Upper lobe of right lung (tissue), 1 donor: ENCODE measurements at places on chromosomes 1 and 21. TPM values are rescaled to one million over a fixed set of nuclear protein-coding genes. Genes with fewer than 3 reads are reported as not detected.

NIT1 gene
- total RNA-seq: 42.1 TPM

GRCh38 chr1:37078866-37079265, 44.6 kb upstream of the GRIK3 start:
- DNase-seq: no peak

DNA sequence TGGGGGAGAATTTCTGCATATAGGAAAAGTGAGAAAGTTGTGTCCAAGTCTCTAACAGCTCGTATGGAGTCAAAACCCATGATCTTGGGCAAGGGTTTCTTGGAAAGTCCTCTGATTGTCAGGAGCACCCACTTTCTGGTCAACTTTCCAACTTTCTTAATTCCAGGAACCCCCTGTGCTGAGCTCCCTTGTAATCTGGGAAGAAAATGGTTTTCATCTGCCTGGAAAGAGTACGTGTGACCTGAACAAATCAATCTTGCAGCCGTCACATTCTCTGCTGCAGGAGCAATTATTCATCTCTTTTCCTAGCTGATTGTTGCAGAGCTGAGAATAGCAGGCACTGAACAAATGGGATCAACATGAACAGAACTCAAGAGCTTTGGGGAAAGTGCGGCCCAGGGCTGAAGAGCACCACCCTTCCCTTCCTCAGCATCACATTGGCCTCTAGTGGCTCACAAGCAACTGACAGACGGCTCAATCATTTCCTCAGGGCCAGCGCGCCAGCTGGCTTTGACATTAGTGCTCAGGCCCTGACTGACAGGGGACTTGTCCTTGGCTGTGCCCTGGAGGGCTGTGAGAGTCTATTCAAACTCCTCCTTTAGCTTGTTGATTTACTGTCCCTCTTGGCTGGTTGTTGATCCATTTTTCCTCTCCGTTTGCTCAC, 295.2 kb downstream of the HLX start:
- DNase-seq: no peak

NBPF4 gene
- total RNA-seq: not detected

DNA sequence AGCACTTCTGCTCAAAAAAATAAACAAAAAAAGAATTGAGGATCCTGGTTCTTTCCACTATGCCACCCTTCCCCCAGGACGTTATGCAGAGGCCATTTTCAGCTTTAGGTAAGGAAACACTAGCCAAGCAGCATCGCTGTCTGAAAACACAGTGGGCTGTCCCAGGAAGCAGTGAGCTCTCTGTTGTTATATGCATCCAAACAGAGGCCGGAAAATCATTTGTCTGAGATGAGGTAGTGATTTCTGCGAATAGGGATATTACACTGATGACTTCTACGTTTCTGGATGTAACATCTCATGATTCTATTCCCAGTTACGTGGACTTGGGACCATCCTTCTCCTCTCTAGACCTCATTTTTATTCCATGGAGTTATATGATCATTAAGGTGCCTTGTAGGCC, 137.2 kb downstream of the OMA1 start:
- no peak for DNase-seq

DNA sequence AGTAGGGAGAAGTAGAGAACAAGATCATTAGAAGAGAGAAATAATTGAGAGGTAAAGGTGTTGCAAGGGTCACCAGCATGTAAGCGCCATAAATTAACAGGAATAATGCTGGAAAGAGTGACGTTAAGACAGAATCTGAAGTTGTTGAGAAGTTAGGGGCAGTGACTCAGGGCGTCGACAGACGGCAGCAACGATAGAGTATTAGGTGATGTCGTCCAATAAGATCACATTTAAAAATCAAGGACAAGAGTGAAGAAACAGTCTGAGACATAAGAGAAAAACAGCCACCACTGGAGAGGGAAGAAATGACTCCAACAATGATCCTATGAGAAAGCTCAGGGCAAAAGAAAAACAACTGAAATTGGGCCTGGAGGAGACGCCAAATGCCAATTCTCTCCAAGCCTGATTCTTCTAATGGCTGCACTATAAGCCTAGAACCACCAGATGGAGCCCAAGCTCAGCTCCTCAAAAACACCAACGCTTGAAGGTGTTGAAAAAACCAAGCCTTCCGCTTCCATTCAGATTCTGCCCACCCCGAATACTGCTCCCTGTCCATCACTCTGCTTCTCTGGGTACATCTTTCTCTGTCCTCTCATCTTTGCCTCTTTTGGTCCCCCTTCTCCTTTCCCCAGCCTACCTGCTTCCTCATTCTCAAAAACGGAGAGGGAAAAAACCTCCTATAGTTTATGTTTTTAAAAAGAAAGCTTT, 70.0 kb downstream of the LUZP1 start:
- no peak for DNase-seq

DNA sequence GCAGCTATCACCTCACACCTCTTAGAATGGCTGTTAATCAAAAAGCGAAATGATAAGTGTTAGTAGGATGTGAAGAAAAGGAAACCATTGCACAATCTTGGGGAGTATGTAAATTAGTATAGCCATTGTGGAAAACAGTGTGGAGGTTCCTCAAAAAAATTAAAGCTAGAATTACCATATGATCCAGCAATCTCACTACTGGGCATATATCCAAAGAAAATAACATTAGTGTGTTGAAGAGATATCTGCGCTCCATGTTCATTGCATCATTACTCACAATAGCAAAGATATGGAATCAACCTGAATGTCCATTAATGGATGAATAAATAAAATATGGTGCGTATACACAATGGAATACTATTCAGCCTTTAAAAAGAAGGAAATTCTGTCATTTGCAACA, 68.9 kb downstream of the SNRPE start:
- no peak for DNase-seq

- DNase-seq: no peak
Observed at GRCh38 chr1:15181564-15181963, 28.0 kb downstream of the TMEM51 start.

- no peak for DNase-seq
Observed at GRCh38 chr1:204409836-204410687, 1.6 kb downstream of the PPP1R15B start.

DNA sequence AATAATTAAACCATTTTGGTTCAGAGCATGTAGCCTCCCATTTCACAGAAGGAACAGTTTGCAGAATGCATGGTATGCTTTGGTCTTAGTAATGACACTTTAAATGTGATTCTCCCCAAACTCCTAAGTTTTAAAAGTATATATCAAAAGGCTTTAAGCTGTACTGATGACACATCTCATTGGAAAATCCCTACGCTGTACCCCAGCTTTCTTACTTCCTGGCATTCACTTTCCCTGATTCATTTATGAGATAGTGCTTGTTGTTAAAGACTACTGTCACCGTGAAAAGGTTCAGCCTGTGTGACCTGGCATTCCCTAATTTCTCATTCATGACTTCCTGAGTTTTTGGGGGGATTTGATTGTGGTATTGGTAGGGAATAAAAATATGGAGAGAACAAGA, 53.4 kb downstream of the MPZL1 start:
- DNase-seq: no peak

DNA sequence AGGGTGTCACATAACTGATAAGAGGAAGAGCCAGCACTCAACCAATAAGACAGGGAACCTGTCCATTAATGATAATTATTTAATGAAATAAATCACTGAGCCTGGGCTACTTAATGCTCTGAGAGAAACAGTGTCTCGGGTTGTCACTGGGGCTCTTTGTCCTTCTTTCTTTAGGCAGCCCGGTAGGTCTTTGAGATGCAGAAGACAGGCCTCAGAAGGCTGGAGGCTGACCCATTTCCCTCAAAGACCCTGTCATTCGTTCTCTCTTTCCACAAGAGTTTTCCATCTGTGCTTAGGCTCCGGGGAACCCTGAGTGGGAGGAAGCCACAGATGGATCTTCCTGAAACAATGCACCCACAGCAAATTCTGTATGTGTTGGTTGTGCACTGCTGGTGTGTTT, 68.2 kb downstream of the BRINP2 start:
- DNase-seq: no peak

- peak; percentile 59 for DNase-seq
Observed at GRCh38 chr21:42414928-42415769, 11.4 kb downstream of the UBASH3A start.

DNA sequence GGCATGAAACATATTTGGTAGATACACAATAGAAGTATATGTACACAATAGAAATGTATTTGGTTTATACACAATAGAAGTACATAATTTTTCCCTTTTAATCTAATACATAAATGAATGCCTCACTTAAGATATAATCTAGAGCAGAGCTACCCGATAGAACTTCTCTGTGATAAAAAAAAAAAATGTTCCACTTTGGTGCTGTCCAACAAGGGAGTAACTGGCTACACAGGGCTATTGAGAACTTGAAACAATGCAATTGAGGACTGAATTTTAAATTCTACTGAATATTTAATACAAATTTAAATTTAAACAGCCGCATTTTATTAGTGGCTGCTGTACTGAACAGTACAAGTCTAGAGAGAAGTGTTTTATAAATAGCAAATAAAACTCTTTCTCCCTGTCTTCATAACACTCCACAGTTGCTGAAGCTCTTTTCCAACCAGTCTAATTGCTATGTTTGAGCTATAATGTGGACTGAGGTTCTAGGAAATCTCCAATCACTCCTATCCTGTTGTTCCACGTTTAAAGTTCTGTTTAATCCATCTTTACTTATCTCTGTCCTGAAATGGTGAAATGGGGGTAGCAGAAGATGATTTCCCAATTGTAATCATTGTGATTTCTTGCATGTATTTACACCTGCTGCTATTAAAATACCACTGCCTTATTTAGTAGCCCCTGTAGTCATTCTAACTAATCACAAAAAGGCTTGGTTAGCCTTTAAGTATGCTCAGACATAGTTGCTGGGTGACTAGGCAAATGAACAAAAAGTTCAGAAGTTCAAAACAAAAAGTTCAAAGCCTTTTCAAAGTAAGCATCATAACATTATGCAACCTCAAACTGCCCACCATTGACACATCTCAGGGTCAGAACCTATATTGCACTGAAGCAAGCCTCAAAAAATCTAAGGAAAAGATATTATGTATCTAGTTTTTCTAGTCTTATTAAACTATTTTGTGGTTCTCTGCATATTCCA, 192.3 kb upstream of the C1orf87 start:
- no peak for DNase-seq

DNA sequence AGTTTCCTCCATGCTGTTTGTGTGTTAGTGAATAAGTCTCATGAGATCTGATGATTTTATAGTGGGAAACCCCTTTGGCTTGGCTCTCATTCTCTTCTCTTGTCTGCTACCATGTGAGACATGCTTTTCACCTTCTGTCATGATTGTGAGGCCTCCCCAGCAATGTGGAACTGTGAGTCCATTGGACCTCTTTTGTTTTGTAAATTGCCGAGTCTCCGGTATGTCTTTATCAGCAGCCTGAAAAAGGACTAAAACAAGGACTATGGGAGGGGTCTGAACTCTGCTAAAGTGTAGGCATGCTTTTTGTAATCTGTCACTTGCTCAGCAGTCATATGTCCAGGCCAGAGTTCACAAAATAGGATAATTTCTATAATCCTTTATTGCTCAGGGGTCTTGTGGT, 164.0 kb upstream of the SNX7 start:
- no peak for DNase-seq

DNA sequence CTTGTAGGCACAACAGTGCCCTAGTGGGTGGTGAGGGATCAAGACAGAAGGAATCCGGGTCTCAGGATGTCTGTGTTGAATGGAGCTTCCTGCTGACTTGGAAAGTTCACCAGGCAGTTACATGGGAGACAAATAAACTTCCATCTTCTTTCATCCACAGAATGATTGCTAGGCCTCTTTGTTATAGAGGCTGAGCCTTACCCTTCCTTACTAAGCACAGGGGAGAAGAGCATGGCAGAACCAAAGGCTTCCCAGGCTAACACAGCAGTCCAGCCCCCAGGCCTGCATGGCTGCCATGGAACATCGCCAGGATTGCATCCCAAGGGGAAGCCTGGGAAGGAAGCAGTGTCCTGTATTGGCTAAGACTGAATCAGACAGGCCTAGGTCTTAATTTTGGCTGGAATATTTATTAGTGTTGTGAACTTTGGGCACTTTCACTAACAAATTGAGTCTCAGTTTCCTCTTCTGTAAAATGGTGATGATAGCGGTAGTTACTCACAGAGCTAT, 18.7 kb downstream of the HEYL start:
- DNase-seq: no peak

- no peak for DNase-seq
Observed at GRCh38 chr1:239840790-239841189, 250.9 kb upstream of the FMN2 start.

ADAM30 gene
- not detected for total RNA-seq

- DNase-seq: no peak
Observed at GRCh38 chr1:55702064-55702463, 486.9 kb upstream of the USP24 start.

KDM5B gene
- 57.3 TPM for total RNA-seq

- DNase-seq: no peak
Observed at GRCh38 chr1:183845681-183846080, 40.8 kb downstream of the RGL1 start.

NEGR1 gene
- total RNA-seq: 21.4 TPM

GRCh38 chr1:15510611-15511405, 13.2 kb downstream of the CASP9 start:
- no peak for DNase-seq

DNA sequence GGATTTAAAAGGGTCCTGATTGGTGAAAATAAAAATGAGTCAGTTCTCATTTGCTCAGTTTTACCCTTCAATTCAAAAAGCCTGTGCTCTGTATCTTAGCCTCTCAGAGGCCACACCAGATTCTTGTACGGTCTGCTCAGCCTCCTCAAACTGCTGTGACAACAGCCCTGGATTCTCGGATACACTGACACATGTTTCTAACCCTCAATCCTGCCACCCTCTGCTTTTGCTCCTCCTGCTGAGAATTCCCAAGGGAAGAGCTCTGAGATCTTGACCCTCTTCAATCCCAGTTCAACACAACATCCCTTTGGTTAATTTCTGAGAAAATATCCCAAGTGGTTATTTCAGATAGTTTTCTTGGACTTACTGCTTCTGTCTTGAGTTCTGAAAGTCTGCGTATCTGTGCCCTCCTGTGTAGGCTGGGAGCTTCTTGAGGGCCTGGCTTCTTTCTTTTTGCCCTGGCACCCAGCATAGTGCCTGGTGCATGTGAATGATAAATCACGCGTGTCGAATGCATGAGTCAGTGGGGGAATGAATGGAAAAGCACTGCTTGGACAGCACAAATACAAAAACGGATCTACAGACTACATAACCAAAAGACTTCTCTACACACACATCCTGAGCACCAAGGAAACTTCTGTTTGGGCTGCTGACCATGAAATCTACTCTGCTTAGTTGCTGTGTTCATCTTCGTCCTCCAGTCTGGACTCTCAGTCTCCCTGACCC, 24.5 kb downstream of the IRF2BP2 start:
- DNase-seq: no peak
